ENCODE measurements at places on chromosomes 1 and 21.

DNA sequence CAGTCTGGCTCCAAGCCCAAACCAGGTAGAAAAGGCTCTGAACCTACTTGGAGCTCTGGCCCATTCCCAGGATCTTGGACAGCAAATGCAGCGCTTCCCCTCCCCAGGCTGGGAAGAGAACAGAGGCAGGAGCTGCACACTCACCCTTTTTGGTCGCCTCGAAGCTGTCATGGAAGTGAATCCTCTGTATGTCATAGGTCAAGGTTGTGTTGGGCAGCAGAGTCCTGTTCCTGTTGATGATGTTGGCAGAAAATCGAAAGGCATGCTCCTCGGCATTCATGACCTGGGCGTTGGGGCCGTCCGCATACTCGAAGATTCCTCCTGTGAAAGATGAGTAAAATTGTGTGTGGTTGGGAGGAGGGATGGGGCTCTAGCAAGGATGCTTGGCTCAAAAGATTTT, 143.5 kb downstream of the GRIK3 start:
- no peak for DNase-seq

GRCh38 chr21:21712748-21713520, 714.7 kb downstream of the NCAM2 start:
- DNase-seq: no peak

DNA sequence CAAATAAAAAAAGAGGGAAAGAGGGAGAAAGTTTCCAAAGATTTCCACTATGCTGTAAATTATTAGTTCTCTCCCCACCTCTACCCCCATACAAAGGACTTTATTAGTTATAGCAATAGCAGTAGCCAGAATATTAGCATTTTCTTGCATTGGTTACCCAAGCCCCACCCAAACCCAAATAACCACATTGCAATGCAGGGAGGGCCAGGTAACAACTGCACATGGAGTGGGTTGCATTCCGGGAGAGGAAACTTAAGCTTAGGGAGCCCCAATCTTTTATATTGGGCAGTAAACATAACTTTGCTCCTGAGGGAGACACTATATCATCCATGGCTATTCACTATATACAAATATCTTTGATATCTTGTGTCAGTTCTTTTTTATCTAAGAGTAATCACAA, 6.0 kb downstream of the ADIPOR1 start:
- DNase-seq: no peak

DNA sequence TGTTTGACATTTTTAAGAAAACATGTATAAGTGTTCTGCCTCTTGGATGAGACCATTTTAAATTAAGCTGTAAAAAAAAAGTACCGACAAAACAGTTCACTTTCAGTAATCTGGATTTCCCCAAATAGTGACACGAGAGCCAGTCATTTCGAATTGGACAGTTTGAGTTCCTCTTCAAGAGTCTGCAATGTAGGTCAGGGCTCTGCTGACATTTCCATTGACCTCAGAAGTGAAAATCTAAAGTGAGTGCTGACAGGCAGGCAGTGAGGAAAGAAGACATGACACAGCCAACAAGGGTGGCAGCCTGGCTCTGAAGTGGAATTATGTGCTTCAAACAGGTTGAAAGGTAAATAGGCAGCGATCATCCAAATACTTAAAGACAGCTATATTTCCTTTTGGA, at the start of gene IL23R:
TSS of gene IL23R (plus strand) at position 259 of the 400 bp plus-strand sequence. CDS start 1,667 bp downstream, outside the sequence.
- DNase-seq: no peak

GRCh38 chr1:247172996-247173395, 1.2 kb upstream of the ZNF124 start:
- DNase-seq: no peak

DNA sequence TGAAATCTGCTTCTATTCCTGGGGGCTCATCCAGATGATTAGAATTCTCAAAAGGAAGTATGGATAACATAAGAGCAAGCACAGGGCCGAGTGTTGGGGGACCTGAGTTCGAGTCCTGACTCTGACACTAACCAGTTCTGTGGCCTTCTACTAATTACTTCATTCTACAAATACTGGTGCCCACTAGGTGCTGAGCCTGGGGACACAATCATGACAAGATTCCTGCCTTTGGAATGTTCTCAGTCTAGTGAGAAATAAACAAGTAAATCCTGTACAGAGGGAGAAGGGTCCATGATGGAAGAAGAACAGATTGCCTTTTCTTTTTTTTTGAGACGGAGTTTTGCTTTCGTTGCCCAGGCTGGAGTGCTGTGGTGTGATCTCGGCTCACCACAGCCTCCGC, 2.2 kb upstream of the NUAK2 start:
- DNase-seq: no peak

DNA sequence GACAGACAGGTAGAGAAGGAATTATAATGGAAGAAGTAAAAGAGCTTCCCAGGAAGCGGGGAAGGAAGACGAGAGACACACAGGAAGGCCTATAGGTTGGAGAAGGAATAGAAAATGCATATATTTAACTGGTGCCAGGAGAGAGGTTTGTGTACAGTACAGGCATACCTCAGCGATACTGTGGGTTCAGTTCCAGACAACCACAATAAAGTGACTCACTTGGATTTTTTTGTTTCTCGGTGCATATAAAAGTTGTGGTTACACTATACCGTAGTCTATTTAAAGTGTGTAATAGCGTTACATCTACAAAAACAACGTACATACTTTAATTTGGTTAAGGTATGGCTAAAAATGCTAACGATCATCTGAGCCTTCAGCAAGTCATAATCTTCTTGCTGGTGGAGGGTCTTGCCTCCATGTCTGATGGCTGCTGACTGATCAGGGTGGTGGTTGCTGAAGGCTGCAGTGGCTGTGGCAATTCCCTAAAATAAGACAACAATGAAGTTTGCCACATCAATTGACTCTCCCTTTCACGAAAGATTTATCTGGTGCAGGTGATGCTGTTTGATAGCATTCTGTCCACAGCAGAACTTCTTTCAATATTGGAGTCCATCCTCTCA, 16.0 kb downstream of the YARS1 start:
- DNase-seq: no peak

- DNase-seq: no peak
These were observed 58.7 kb downstream of the NENF start for GRCh38 chr1:212491454-212491853.

- no peak for DNase-seq
These were observed 326.5 kb upstream of the SGIP1 start for GRCh38 chr1:66207484-66207883.

GRCh38 chr1:205061665-205062069, 18.7 kb downstream of the CNTN2 start:
- peak; percentile 88 for DNase-seq

DNA sequence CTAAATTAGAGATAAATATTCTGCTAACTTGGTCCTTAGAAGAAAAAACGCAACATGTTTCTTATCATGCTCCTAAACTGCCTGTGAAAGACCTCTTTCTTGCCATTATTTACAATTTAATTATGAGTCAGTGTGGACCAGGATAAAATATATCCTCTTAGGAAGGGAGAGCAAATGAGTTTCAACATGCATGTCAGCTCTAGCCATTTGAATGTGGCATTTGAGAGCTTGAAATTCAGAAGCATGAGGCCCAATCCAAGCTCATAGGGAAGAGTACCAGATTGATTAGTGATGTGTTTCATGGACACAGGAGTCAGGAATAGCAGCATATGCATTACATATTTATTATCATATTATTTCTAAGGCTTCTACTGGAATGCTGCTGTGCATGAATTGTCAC, 39.3 kb downstream of the TBX15 start:
- DNase-seq: no peak

DNA sequence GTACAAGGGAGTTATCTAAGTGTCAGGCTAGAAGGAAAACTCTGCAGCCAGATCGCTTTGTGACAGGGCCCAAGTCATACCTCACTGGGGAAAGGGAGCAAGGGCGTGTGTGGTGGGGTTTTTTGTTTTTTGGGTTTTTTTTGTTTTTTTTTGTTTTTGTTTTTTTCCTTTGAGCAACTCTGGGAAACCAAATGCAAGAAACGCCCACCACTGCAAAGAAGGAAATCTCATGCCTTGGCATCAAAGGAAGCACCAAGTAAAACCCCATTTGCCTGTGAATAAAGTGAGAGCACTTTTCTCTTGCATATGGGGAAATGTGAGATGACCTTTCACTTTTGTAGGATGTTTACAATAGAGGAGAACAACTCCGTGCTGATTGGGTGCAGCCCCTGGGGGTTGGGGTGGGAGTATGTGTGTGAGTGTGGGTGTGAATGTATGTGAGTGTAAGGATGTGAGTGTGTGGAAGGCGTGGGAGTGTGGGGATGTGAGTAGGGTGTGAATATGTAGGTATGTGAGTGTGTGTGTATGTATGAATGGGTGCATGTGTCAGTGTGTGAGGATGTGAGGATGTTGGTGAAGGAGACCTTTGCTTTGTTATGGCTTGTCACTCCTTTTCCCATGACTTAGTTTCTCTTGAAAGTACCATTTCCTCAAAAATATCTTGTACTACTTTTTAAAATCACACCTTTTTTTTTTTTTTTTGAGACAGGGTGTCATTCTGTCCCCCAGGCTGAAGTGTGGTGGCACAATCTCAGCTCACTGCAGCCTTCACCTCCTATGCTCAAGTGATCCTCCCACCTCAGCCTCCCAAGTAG, 34.6 kb downstream of the IL12RB2 start:
- peak; percentile 23 for DNase-seq

- peak; percentile 70 for DNase-seq
These were observed 12.5 kb upstream of the ATF3 start for GRCh38 chr1:212595787-212596714.

- peak; percentile 56 for DNase-seq
These were observed 38.0 kb upstream of the HLX start for GRCh38 chr1:220841293-220841692.

GRCh38 chr1:21572221-21572620, 63.0 kb downstream of the ALPL start:
- no peak for DNase-seq

- peak; percentile 23 for DNase-seq
These were observed 35.2 kb upstream of the B3GALT2 start for GRCh38 chr1:193221651-193222050.

DNA sequence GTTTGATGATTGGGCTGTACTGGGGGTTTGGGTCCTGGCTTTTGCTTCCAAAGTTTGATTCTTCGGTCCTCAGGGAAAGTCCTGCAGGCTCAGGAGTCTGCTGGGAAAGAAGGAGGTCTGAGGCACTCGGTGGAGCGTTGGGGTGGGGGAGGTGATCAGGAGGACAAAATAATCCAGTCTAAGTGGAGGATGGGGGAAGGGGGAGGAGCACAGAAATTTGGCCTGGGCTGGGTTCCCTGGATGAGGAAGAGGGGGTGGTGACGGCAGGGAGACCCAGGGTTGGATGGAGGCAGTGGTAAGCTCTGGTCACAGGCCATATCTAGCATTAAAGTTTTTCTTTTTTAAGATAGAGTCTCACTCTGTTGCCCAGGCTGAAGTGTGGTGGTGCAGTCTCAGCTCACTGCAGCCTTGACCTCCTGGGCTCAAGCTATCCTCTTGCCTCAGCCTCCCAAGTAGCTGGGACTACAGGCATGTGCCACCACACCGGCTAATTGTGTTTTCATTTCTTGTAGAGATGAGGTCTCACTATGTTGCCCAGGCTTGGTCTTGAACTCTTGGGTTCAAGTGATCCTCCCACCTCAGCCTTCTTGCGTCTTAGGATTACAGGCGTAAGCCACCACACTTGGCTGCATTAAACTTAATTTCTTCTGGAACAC, 6.8 kb downstream of the SH2D2A start:
- no peak for DNase-seq

- DNase-seq: no peak
These were observed 239.8 kb upstream of the RAB4A start for GRCh38 chr1:229031061-229031460.

DNA sequence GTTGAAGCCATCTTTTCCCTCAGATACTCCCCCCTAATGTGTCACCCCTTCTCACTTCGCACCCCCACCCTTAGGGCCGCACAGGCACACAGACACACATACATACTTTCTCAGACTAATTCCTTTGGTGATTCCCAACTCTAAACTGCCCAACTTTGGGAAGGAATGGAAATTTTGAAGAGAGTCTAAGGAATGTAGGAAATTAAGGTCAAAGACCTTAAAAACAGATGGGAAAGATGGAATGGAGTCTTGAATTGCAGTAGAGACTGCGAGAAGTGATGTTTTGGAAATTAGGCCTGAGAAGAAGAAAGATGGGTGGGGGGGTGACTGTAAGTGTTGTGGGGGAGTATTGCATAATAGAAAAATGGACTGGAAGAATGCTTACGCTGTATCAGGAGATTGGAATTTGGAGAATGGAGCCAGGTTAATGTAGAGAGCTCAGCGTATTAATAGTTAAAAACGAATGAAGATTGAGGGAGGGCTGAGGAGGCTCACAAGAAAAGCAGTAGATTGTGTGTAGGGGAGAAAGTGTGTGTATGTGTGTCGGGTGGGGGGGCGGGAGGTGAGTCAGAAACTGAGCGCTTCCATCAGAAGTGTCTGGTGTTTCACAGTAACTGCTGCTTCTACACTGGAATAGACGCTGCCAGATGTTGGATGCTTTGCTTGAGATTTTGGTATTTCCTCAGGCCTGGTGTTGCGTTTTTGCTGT, 1.7 kb downstream of the PIP5K1A start:
- peak; percentile 46 for DNase-seq

- no peak for DNase-seq
These were observed 15.1 kb downstream of the PAX7 start for GRCh38 chr1:18645747-18646090.

DNA sequence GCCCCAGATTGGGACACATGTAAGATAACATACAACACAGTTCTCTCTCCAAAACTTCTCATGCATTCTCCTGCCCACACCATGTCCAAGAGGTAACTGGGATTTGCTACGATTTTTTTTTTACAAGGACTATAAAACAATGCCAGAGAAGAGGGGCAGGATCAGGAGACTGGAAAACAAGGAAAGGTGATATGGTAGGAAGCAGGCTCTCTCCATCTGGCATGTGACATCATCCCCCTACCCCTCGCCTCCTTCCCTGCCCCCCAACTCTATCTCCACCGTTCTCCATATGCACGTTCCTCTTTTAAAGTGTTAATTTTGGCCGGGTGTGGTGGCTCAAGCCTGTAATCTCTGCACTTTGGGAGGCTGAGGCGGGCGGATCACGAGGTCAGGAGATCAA, 20.7 kb downstream of the OLIG2 start:
- DNase-seq: no peak

DNA sequence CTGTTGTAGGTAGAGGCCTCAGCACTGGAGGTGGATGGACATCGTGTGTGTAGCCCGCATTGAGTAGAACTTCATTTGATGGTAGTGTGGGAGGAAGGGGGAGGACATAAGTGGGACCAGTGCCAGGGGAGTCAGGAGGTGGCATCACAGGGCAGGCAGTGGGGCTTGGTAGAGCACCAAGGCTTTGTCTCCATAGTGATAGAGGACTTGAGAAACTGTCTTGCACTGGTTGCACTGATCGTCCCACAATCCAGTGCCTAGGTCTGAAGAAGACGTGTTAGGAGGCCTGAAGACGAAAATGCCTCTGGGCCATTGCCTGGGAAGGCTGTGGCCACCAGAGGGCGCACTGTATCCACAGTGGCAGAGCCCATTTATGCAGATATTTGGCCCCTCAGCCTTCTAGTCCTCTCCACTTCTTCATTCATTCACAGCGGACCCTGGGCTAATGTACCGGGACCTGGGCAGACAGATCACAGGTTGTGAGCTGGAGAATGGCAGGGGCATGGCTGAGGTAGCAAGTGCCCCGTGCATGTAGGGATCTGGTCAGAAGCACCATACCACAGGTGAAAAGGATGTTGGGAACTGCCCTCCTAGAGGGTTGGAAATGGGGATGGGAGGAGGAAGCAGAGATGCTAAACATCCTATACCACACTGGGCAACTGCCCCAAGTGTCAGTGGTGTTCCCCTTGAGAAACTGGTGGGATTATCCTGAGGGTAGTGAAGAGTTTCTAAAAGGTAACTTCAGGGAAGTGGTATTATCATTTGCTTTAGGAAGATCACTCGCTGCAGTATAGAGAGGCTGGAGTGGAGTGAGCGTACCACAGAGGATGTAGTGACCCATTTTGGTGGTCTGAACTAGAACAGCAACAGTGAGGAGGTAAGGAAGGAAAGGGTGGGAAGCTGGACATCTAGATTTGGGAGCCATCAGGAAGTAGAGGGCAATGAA, 95.3 kb downstream of the PIK3R3 start:
- peak; percentile 85 for DNase-seq
